ENCODE measurements at places on chromosomes 2 and 18.

DNA sequence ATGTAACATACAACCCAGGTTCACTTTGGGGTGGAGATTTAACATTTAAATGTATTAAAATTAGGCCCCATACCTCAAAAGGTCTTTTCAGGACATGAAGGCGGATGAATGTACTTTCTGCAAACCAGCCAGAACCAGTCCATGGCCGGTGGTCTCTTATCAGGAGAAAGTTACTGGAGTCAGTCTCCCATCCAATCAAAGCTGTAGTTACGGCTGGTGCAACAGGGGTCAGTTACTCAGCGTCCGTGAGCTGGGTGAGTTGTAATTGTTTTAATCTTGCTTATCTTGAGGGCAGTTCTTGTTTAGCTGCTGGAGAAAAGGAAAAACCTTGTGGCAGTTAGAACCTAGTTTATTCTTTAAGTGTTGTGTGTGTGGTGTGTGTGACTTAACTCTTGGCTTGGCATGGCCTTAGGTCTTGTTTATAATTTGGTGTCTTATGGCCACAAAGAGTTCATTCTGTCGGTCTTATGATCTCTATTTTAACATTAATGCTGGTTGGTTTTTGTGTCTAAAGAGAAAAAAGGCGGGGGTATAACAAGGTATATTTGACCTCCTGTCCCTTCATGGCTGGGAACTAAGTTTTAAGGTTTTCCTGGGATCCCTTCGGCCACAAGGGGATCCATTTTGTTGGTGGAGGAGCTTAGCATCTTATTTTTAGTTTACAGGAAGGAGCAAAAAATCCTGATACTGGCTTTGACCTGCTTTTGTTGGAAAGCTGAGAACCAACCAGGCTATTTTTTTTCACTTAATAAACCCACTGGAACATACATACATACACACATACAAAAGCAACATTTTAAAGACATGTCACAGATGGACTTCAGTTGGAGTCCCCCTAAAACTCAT lies 143.5 kb upstream of the NCK2 start:
- no peak for DNase-seq

GRCh38 chr18:8811115-8811514 lies 105.8 kb downstream of the MTCL1 start:
- DNase-seq: peak; percentile 35

- DNase-seq: no peak
These were observed 60.6 kb downstream of the ZNF385B start for GRCh38 chr2:179800776-179801175.

- DNase-seq: peak; percentile 25
These were observed 78.5 kb downstream of the RHOB start for GRCh38 chr2:20525041-20526035.

- no peak for DNase-seq
These were observed 40.3 kb upstream of the ZEB2 start for GRCh38 chr2:144560251-144560650.

DNA sequence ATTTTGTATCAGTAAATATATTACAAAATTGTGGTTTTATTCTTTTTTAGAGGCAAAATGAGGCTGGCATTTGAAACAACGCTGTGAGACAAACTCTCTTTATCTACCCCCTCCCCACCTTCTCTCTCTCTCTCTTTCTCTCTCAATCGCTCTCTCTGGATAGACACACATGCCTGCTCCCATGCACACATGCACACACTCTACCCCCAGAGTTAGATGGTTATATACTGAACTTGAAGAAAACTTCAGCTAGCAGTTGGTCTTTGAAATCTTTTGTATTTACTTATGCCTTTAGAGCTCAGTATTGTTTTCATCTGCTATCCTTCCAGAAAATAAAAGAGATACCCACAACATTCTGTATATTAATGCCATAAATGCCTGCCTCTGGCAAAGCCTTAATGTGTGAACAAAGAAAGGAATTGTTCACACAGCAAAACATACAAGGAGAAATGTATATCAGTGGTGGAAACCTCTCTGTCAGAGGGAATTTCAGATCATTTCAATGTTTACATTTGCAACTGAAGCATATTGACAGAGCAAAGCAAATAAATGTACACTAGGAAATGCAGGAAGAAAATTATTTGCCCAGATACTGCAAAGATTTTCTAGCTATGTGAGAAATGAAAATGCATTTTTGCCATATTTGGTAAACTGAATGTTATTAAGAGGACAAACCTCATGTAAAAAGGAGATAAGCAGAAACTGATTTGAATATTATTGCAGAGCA lies 217.0 kb upstream of the UBE2E3 start:
- DNase-seq: no peak

DNA sequence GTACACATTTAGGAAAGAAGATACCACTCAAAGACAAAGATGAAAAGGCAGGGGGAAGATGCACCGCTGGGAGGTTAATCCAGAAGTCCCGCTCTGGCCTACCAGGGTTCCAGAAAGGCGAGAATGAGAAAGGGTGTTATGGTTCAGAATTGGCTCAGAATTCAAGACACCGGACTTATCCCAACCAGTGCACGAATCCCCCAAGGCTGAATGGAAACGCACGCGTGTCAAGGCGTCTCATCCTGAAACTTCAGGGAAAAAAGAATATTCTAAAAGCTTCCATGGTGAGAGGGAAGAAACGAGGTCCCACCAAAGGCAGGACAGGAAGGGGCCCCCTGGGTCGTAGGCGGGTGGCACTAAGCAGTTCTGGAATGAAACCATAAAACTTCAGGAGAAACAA lies 71.9 kb downstream of the SLC66A2 start:
- DNase-seq: no peak

DNA sequence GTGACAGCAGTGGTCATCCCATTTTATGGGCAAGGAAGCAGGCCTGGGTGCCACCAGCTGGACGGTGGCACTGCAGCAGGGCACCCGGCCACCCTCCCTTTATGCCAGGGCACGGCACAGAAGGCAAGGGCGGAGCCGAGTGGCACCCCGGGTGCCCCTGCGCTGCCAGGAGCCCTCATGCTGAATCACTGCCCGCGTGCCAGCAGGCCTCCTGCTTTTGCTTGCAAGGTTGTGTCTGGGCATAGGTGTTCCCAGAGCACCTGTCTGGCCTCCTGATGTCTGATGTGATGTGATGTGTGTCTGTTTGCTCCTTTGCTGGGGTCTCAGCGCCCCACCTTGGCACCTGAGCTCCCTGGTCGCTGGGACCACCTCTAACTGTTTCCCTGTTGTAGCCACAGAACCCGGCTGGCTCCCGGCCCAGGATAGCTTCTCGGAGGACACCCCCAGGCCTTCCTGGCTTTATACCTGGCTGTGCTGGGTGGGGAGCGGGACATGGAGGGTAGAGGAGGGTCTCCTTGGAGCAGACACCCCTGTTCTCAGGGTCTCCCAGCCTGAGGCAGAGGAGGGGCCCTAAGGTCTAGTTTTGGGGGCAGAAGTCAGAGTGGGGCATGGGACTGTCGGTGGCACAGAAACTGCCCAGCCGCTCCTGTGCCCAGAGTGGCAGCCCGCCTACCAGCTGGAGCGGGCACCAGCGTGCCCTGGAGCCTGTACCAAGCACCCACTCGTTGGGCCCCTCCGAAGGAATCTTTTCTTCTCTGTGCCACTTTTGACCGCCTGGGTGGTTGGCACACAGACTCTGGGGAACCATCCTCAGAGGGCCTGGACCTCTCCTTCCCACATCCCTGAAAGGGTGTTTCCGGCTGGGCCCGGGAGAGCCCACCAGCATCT lies 3.6 kb downstream of the GPC1 start:
- DNase-seq: no peak

DNA sequence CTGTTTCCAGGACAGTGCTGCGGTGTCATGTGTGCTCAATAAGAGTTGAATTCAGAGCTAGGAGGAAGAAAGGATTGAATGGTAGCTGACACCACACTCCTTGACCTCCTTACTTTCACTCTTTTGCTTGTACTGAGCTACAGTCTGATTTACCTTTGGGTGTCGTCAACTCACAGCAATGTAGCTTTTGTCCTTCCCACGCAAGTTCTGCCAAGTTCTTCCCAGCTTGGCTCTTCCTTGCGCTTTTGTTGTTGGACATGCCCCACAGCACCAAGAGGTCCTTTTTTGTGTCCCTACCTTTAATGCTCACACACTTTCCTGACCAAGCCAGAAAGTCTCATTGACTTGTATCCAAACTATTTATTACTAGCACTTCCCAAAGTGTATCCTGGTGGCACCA lies 38.3 kb upstream of the ITGB6 start:
- DNase-seq: no peak

Measured in RWPE1 (cell line).